Activated CD4-positive, CD25-positive, alpha-beta regulatory T cell treated with anti-CD3 and anti-CD28 coated beads, Interleukin-2, amount 50 U/mL, for 16 hours (primary cell): ENCODE measurements at places on chromosomes 6 and 20.

GRCh38 chr6:167731731-167732422, 94.8 kb upstream of the AFDN start:
- DNase-seq, result no peak

GRCh38 chr6:25046942-25047341, 111.2 kb upstream of the RIPOR2 start:
- no peak for DNase-seq

DNA sequence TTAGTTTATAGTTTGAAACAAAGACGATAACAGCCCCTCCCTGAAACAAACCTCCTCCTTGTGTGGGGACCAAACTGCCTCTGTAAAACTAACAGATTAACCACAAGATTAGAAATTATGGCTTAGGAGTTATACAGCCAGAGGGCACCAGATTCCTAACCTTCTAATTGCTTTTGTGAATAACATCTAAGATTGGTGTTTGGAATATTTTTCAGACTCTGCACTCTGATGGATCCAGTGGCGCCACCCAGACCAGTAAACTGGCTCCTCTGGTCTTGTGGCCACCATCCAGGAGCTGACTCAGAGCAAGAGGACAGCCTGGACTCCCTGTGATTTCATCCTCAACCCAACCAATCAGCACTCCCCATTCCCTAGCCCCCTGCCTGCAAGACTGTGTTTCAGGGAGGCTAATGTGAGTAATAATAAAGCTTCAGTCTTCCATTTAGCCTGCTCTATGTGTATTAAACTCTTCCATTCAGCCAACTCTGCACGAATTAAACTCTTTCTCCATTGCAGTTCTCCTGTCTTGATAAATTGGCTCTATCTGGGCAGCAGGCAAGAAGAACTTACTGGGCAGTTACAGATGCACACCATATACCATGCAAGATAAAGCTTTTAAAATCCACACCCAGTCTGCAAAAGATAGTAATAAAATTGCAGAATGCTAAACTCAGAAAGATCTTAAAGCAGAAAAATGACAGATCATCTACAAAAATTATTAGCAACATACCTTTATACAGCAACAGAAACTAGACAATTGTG, 58.5 kb upstream of the SLC22A16 start:
- no peak for DNase-seq

DNA sequence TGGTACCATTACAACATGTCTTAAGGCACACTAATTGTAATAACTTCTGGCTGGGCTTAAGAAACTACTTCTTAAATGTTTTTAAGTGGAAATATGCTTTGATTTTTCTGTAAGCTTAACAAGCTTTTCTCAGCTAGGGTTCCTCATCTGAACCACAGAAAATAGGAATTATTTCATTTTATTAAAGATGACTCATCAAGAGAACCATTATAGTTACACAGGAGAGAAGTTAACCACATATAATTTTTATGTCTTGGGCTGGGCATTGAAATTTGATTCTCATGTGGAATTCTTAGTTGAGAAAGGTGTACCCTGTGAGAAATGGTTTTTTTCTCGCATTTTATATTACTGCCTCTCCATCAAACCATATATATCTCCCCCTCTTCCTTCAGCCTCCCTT, 75.1 kb downstream of the QKI start:
- no peak for DNase-seq

DNA sequence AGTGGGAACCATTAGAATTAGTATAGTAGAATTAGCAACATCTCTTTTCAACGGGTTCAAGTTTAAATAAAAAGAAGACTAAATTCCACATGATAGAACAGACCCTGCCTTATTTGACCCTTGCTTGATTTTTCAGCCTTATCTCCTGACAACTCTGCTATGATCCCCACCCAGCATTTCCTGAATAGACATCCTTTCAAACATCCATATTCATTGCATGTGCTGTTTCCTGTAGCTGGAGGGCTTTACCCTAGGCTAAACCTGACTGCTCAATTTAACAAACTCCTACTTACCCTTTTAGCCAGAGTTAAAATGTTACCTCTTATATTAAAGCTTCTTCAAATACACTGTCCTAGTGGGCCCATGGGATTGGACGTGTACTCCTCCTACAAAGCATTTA, 594.8 kb upstream of the ARID1B start:
- no peak for DNase-seq

- DNase-seq, result no peak
These were observed 11.0 kb upstream of the RAD21L1 start for GRCh38 chr20:1214838-1215261.

DNA sequence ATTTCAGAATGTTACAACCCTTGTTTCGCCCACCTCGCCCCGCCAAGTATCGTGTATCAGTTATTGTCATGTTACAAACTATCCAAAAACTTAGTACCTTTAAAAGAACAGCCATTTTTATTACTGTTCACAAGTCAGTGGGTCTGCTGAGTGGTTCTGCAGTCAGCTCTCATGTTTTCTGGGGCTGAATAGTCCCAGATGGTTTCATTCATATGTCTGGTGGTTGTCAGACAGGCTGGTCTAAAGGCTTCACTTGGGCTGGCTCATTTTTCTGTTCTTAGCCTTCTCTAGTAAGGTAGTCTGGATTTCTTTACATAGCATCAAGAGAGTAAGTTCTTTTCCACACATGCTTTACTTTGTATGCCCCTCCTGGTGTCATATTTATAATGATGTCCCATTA, 8.6 kb downstream of the ZNF292 start:
- no peak for DNase-seq

DNA sequence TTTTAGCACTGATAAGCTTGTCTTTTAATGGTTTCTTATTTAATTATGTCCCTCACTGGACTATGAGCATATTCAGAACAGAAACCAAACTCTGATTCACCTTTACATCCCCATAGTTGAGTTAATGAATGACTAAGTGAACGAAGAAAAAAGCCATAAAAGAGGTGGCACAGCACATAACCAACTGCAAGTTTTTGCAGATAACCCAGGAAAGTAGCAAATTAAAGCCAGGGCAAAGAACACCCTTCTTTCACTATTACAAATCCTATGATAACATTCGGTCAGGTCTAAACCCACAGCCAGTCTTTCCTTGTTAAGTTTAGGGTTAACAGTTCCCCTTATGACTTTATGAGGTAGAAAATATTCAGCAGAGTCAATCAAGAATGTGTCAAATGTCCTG, 102.7 kb downstream of the RIN2 start:
- DNase-seq, result no peak

GRCh38 chr20:23059846-23060245, 10.4 kb upstream of the THBD start:
- no peak for DNase-seq

DNA sequence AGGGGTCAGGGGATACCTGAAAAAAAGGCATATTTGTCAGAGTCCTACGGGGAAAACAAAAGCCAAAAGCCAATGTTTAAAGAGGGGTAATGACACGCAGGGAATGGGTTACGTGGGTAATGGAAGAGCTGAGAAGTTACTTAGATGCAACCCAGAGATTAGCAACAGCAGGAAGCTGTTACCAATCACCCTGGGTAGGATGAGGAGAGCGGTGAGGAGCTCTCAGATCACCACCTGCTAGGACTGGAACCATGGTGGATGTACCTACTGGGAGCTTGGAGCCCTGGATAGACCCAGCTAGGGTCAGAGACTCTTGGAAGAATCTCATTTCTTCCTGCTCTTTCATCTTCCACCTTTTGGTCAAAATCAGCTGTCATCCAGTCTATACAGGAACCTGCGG, 51.2 kb upstream of the RNF24 start:
- no peak for DNase-seq

- no peak for DNase-seq
These were observed 188.4 kb upstream of the TSHZ2 start for GRCh38 chr20:52783769-52784168.

DNA sequence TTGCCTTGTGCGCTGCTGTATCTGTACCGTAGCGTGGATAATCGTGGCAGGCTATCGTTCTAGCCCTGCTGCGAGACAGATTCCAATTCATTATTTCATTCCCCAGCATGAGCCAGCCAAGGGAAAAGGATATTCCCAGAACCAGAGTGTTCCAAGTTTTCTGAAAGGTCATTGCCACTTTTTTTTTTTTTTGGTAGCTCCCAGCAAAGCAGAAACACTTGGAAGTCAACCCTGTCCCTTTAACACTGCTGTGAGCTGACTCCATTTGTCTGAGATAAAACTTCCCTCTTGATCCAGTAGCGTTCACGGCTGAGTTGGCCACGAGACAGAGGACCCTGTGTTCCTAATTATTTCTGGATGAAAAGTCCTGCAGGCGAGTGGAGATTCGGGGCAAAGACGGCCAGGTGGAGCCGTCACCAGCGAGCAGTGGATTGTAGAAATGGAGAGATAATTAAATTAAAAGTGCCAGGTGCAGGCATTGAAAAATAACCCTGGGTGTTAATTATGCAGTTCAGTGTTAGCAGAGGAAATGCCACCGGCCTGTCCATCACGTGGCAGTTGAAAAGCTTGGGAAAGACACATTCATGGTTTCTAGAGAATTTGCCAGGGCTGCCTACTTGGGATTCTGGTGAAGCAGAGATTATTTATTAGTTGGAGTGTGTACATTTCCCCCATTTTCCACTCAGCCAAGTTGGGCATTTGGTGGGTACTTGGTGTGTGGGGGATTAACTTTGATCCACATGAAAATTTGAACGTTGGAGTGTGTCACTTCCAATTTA, 164.2 kb downstream of the SLC24A3 start:
- no peak for DNase-seq

- DNase-seq, result no peak
These were observed 35.9 kb upstream of the LTV1 start for GRCh38 chr6:143807103-143807772.

DNA sequence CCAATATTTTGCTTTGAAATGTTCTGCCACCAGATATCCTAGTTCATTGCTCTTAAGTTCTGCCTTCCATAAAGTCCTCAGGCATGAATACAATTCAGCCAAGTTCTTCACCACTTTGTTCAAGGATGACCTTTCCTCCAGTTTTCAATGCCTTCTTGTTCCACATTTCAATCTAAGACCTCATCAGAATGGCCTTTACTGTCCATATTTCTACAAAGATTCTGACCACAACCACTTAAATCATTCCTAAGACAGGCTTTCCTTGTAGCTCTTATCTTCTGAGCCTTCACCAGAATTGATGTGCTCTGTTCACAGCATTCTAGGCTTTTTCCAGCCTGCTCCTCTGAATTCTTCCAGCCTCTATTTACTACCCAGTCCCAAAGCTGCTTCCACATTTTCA, 319.0 kb downstream of the HACE1 start:
- DNase-seq, result no peak

DNA sequence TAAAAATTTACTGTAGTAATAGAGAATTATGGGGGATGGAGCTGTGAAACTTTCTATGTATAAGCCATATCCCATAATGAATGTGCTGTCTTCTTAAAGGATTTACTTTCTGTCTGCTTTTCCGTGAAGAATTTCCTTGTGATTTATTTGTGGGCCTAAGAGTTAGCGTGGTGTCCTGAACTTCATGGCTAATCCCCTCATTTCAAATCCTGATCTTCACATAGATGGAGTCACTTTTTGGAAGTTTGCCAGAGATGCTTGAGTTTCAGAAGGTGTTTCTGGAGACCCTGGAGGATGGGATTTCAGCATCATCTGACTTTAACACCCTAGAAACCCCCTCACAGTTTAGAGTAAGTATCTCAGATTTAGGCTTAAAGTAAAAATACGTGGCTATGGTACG, 19.4 kb upstream of the CLDN20 start:
- no peak for DNase-seq

DNA sequence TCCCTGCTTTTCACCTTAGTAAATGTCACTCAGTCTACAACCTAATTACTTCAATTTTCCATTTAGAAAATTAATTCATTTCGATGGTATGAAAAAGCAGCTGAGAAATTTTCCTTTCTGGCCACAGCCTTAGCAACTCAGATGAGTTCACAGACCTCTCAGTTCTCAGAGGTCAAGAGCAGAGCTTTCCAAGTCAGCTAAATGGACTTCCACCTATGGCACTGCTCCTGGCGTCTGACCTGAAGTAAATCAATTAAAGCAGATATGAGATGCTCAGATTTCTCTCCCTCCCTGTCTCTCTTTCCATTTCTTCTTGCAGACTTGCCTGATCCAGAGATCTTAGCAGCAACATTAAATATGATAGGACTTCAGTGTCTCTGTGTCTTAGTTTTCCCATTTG, 412.6 kb downstream of the QKI start:
- DNase-seq, result no peak

- no peak for DNase-seq
These were observed 66.6 kb upstream of the FAM184A start for GRCh38 chr6:119145111-119145510.

GRCh38 chr6:168725802-168726201, 284.8 kb downstream of the SMOC2 start:
- DNase-seq, result no peak

GRCh38 chr20:41095110-41095969, 42.0 kb upstream of the PLCG1 start:
- peak; percentile 21 for DNase-seq

DNA sequence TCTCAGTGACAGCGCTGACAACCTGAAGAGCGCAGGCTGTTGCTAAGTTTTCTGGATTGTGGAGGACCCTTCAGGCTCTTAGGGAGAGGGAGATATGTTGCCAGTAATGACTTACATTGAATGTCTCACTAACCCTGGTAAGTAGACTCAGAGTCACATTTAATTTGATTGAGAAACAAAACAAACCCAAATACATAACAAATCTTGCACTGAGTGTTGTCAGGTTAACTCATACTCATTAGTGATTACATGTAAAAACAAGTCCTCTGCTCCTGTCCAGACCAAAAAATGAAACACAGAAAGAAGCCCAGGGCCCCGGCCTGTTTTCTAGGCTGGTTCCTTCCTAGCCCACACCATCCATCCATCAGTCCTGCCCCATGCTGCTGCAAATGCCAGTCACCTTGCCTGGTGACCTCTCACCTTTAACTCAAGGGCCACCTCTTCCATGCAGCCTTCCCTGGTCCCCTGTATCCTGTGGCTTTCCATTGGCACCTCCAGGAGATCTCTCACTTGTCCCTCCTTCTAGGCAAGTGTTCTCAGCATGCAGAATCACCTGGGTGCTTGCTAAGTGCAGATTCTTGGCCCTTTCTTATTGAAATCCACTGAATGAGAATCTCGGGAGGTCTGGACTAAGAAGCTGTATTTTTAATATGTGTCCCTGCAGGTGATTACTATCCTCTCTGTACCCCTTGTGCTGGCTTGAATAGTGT, 34.7 kb upstream of the ERVFRD-1 start:
- no peak for DNase-seq

GRCh38 chr6:17416806-17417205, 23.4 kb downstream of the CAP2 start:
- DNase-seq, result no peak

GRCh38 chr20:24814556-24815195, 134.4 kb upstream of the CST7 start:
- DNase-seq, result no peak

GRCh38 chr20:9912858-9913434, 74.1 kb upstream of the PAK5 start:
- peak; percentile 1 for DNase-seq
